ENCODE measurements at places on chromosomes 3 and 15. TPM values are rescaled to one million over a fixed set of nuclear protein-coding genes. Genes with fewer than 3 reads are reported as not detected.
A peak's percentile ranks its signal among the peaks of the same experiment; 100 is the strongest.

DNA sequence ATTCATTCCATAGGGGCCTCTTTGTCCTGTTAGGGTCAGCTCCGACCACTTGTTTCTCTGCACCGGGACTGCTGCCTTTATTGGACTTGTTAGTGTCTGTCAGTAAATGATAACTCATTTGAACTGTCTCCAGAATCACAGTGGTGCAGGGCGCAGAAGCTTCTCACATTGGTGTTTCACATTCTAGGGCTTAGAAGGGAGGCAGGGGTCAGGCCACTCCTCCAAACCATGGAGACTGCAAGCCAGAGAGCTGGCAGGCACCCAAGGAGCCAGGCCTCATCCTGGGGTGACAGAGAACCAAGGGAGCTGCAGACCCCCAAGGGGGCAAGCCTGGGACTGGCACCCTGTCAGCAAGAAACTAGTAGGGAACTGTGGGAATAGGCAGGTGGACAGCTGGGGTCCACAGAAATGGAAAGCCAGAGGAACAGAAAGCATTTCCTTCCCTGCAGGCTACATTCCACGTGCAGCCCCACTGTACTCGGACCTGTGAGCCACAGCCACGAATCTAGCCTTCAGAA, 49.1 kb downstream of the CCNL1 start:
- DNase-seq = peak; percentile 47

GRCh38 chr3:52514576-52514975, 19.1 kb downstream of the NT5DC2 start:
- DNase-seq = no peak

- DNase-seq = no peak
Observed at GRCh38 chr3:87732294-87732693, 326.5 kb downstream of the CGGBP1 start.

DNA sequence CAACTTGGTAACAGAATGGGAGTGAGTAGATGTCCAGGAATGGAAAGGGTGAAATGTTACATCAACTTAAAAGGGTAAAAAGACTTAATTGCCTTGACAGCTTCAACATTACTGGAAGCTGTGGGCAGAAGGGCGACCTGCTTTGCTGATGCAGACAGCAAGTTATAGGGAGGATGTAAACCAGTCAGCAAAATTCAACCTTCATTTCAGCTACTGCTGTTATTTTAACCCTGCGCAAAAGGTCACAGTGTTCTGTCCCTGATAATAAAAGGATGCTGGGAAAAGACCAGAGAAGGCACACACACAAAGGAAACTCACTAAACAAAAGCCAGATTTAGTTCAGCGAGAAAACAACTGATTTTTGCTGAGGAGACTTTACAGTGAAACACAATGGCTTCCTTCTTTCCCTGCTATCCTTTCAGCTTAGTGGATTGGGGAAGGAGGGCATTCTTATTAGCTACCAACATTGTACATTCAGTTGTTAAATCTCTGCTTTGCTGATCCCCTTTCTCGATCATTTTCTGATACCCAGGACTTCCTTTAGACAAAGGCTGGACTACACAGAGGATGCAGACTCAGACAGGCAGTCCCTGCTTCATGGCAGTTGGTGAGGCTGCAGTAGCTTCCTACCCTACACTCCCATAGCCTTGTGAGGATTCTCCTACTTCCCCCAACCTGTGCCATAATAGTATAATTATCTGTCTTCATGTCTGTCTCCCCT, 62.0 kb downstream of the P3H2 start:
- DNase-seq = no peak

DNA sequence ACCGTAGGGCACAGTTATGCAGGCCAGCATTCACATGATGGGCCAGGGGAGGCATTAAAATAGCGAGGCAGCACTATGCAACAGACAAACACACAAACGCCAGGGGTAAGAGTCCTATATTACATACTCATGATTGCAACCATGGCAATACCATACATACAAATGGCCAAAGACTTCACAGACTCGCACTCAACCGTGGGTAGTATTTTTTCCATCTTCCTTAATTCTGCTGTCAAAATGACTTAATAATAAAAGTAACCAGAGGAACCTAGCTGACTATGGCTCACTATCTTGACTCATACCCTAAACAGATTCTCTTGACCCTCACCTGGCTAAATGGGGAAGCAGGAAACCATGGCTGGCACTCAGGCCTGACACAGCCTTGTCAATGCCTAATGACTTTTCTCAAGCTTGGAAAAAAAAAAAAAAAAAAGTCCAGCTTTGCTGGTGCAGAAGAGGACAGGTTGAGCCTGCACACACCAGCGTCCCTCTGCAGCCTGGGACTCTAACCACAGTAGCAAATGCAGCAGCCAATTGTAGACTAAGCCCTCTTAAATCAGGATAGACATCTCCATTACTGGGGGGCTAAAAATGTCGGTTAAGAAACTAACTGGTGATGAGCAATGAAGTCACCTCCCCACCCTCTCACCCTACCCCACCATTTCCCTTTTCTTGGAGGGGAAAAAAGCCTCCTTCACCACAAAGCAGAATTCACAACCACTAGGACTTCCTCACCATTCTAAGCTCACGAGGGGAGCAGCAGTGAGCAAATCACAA, 23.1 kb downstream of the CCDC12 start:
- DNase-seq = no peak

GRCh38 chr3:9701006-9701405, 2.6 kb upstream of the CPNE9 start:
- DNase-seq = no peak

DNA sequence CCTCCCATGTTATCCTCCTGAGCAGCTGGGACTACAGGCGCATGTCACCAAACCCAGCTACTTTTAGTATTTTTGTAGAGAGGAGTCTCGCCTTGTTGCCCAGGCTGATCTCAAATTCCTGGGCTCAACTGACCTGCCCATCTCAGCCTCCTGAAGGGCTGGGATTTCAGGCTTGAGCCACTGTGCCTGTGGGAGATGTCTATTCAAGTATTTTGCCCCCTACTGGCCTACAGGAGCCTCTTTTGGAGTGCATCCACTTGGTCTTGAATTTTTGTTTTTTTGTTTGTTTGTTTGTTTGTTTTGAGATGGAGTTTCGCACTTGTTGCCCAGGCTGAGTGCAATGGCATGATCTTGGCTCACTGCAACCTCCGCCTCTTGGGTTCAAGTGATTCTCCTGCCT, 3.2 kb upstream of the DHX30 start:
- no peak for DNase-seq

- DNase-seq = no peak
Observed at GRCh38 chr3:64148955-64149653, 76.2 kb downstream of the PRICKLE2 start.

DNA sequence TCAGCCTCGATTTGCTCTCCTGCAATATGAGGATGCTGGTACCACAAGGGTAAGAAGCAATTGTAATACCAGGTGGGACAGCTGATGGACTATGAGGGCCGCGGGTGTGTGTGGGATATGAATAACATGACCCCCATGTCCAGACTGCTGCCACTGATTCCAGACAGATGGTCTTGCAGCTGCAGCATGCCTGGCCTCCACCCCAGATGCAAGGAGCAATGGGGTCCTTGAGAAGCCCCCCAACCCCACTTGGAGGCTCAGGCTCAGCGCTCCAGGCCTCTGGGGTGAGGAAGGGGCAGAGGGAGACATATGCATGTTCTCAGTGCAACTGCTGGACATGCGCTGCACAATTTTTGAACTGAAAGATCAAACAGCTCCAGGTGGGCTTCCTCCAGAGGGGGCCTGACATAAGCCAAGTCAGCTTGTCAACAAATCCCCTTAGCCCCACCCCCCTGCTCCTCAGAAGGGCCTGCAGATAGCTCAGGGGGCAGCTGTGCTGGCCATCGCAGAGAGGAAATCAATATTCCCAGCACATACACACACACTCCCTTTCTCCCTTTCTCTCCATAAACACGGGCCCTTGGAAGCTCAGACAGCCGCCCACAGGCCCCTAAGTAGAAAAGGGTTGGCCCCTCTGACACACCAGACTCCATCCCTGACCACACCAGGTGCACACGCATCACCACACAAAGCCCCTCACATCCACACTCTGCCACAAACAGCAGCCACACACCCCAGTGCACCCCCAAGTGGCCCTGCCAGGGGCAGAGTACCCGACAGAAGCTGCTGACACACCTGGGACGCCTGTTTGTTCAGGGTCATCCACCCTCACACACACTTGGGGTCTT, 107.0 kb downstream of the IQSEC1 start:
- peak; percentile 31 for DNase-seq

DNA sequence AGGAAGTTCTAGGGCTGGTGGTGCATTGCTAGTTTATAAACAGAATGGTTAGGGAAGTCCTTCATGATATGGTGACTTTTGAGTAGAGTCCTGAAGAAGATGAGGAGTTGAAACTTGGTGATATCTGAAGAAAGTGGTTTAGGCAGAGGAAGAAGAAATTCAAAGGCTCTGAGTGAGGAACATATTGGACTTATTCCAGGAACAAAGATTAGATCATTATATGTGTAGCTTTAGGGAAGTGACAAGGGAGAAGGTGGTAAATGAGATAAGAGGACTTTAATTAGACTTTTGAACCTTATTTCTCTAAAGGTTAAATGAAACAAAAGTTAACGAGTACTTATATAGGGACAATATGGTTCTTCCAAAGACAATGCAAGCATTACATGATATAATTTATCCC, 286.7 kb downstream of the DOCK3 start:
- DNase-seq = no peak

DNA sequence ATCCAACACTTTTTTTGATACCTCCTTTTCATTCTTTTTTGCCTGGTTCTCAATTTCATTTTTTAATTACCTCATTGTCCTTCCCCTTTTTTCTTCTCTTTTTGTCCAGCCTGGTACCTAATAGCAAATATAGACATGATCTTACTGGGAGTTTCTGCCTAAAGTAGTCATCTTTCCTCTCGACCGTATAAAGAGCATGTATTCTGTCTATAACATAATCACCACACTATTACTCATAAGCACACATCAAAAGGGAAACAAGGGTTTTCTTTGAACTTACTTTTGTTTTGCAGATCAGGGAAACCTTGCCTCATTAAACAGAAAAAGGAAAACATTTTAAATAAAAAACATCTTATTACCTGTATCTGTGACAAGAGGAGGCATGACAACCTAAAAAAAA, 33.0 kb downstream of the FAM98B start:
- no peak for DNase-seq

GRCh38 chr15:101275018-101275417, 2.3 kb downstream of the SELENOS start:
- DNase-seq = no peak

- DNase-seq = no peak
Observed at GRCh38 chr3:48344867-48345507, 11.5 kb upstream of the SPINK8 start.

GRCh38 chr15:43150191-43150929, 17.0 kb downstream of the TMEM62 start:
- DNase-seq = no peak

DNA sequence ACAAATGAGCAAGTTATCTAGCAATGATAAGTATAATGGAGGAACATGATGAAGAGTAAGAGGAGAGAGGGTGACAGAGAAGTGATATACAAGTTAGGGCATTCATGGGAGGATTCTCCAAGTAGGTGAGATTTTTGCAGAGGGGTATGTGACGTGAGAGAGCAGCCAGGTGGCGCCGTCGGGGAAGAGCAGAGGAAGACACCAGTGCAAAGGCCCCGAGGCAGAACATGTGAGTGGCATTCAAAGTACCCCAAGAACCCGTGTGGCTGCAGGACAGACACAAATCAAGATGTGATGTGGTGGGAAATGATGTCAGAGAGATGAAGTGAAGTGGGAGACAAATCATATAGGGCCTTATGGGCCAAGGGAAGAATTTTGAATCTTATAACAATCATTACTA, 81.8 kb upstream of the GRM7 start:
- DNase-seq = no peak

- DNase-seq = no peak
Observed at GRCh38 chr3:56885453-56885852, 83.7 kb upstream of the ARHGEF3 start.

DNA sequence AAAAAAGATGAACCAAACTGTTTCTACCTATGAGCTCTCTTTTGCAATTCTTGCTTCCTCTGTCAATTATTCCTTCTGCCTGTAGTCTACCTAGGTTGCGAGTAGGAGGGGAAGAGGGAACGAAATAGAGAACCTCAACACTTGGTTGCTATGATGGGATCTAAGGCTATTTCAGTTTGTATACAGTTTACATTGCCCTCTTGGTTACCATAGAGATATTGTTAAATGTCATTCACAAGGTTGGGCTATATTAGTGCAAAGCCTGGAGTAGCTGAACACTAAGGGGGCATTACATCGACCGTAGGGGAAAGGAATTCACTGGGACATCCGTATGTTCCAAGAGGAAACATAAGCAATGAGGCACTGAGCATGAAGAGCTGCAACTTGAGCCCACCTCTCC, 276.9 kb downstream of the GBE1 start:
- DNase-seq = peak; percentile 22

DNA sequence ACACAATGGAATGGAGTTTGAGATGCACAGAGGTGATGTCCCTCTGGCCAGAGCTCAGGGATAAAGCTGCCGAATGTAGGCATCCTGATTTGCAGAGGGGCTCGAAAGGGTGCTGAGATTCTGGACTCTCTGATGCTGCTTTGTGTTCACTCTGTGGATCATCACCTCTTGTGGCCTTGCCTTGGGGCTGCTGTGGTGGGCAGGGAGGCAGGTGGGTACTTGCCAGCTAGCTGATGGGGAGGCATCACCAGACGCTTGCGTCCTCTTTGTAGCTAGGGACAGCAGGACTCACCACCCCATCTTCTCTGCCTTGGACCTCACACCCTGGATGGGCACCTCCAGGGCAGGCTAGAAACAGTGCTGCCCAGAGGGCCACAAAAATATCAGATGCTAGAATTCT, 14.6 kb upstream of the RASGRF1 start:
- no peak for DNase-seq

DNA sequence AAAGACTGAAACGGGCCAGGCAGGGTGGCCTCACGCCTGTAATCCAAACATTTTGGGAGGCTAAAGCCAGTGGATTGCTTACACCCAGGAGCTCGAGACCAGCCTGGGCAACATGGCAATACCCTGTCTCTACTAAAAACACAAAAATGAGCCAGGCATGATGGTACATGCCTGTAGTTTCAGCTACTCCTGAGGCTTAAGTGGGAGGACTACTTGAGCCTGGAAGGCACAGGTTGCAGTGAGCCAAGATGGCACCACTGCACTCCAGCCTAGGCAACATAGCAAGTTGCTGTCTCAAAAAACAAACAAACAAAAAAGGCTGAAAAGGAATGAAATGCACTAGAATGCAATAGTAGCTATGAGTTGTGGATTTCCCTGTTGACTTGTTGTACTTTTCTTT, 94.7 kb downstream of the STAG1 start:
- no peak for DNase-seq

GRCh38 chr3:173221010-173221409, 80.0 kb upstream of the SPATA16 start:
- DNase-seq = no peak

The CD80 gene
- 3.6 TPM for polyA plus RNA-seq

The C3orf49 gene
- not detected for polyA plus RNA-seq

The SEMA4B gene
- 24.0 TPM for polyA plus RNA-seq

The PRC1 gene
- polyA plus RNA-seq = 8.2 TPM

The IMPG2 gene
- polyA plus RNA-seq = 0.04 TPM

The ANKRD34C gene
- polyA plus RNA-seq = 0.01 TPM

The HYPK gene
- 24.6 TPM for polyA plus RNA-seq

The CXCR6 gene
- polyA plus RNA-seq = 1.0 TPM

The DPPA2 gene
- not detected for polyA plus RNA-seq

The HRG gene
- not detected for polyA plus RNA-seq

All from lung (tissue), 17 donors.